ENCODE measurements at places on chromosomes 1 and 21.

DNA sequence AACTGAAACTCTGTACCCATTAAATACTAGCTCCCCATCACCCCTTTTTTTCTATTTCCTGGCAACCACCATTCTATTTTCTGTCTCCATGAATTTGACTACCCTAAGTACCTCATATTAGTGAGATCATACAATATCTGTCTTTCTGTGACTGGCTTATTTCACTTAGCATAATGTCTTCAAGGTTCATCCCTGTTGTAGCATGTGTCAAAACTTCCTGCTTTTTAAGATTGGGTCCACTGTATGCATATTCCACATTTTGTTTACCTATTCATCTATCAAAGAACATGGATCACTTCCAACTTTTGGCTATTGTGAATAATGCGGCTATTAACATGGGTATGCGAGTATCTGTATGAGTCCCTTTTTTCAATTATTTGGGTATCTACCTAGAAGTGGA lies 181.6 kb upstream of the ZNHIT6 start:
- no peak for DNase-seq

DNA sequence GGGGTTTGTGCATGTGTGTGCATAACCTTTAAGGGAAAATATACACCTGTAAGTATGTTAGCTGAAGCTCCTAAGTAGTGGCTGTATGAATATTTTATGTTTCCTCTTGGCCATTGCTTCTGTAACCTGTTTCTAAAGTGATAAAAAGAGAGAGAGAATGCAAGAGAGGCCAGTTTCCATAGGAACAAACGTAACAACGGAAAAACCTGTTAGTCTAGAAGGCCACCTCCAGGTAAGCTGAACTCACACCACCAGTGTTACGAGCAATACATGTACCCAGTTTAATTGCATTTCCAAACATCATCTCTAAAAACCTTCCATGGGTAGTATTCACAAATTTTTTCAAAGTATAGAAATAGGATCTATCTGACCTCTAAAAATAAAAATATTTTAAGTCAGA lies 63.1 kb downstream of the PLPPR4 start:
- DNase-seq, result no peak

DNA sequence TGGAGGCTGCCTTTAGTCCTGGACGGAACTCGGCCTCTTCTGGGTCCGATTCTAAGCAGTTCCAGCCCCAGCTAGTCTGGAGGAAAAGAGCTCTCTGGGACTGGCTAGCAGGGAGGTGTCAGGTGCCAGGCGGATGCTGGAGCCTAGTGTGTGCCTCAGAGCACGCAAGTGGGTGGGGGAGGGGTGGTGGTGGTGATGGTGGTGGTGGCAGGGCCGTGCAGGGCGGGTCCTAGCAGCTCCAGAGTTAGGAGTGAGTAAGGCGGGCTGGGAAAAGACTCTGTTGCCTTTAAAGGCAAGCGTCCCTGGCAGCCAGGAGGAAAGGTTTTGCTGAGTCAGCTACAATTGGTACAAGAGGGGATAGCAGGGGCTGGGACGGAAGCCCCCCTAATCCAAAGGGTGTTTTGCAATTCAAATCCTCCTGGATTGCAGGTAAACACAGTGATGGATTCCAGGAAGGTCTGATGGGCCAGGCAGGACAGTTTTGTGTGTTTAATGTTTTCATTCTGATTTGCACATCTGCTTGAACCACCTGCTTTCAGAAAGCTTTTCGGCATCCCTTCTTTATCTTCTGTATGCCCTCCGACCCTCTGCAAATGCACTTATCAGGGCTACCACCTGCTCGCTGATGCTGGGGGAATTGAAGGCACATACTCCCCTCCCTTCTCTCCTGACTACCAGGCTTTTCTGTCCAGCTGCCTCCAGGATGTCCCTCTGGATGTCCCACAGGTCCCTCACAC lies 4.1 kb upstream of the SLC2A1 start:
- peak; percentile 39 for DNase-seq

DNA sequence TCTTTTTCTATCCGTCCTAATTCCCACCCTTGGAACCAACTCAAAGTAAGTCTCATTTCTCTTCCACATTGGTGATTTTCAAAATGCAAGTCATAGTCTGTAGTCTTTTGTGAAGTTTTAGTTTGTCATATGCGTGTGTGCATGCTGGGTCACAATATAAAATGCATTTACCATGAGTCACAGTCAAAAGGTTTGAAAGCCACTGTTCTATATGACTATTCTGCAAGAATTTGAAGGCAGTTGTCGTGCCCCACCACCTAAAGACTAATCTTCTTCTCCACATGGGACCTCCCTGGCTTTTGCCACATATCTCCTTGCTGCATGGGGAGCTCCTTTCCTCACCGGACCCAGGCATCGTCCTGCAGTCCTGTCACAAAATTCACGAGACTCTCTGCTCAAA lies 1.6 kb downstream of the STPG1 start:
- DNase-seq, result peak; percentile 24

DNA sequence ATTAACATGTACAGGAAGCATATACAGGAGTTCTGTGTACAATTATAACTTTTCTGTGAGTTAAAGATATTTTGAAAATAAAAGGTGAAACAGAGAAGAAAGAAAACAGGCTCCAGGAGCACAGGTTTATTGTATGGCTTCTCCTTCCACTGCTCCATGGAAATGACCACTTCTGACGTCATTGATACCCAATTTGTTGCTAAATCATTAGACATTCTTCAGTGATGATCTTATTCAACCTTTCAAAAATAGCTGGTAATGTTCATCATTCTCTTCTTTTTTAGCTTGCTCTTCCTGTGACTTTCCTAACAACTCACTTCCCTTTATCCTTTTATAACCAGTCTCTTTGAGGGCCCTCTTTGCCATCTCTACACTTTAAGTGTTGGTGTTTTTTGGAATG lies 77.8 kb downstream of the KCNK2 start:
- DNase-seq, result no peak

DNA sequence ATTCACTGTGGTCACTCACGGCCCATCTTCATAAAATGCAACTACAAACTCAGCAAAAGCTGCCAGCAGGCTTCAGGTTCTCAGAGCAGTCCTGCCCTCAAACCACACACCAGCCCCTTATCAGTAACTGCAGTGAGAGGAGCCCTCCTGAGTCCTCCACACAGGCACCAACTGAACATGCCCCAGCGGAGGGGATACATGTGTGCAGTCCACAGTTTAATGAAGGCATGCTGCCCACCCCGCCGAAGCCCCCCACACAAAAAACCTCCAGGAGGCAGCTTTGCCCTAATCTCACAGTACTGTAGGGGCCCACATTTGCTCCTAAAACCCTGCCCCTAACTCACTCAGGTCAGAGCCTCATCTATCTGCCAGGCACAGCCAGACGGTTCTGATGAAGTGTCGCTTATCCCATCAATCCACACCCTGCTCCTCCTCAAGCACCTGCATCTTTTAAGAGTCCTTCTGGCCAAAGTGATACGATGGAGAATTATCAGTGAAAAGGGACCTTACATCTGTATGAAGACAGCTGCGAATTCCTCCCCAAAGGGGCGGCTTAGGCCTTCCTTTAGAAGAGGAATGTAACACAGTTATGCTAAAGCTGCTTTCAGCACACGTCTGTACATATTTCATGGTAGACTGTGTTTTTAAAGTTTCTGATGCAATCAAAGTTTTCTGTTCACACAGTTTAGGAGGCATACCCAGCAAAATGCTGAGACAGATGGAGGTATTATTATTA lies 3.5 kb downstream of the ABCB10 start:
- no peak for DNase-seq

DNA sequence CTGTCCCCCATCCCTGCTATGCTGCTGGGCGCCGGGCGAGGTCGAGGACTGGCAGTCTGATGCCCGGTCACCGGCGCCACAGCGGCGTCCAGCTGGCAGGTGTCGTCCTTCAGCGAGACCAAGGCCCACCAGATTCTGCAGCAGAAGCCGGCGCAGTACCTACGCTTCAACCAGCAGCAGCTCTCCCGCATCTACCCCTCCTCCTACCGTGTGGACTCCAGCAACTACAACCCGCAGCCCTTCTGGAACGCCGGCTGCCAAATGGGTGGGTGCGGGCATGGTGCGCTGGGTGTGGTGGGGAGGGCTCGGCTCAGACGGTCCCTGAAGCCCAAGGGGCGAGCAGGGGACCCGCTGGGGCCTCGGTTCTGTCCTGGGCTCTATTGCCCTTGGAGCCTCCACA lies 20.7 kb downstream of the PLCH2 start:
- no peak for DNase-seq

GRCh38 chr21:24955275-24955961 lies 651.9 kb downstream of the MRPL39 start:
- peak; percentile 8 for DNase-seq

DNA sequence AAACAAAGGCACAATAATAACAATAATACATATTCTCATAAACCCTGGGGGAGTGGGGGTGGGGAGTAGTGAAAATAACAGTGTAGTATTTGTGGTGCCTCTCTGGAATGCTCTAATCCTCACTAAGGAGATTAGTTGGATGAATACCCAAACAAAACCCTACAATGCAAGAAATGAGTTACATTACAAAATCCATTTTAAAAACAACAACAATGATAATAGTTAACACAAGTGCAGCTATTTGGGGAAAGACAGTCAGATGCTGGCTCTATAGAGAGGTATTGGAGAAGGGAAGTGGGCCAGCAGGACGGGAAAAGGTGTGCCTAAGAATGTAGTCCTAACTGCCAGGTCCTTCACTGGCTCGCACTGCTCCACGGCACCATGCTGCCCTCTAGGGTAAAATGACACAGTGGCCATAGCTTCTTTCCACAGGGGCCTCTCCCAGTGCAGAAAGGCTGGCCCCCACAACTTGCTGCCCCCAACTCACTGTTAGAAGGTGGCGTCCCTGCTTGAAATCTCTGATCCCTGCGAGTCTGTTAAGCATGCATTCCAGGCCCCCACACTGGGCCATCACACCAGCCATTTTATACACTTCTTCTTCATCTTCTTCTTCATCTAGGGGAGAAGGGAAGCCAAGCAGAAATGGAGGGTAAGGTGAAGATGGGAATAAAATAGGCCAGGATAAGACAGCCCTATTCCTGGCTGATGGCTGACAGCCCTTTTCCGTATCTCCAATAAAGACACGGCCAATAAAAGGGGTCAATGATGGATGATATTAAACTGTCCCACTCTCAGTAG lies 113.8 kb downstream of the UBR4 start:
- peak; percentile 20 for DNase-seq

GRCh38 chr1:29370067-29370466 lies 133.7 kb downstream of the PTPRU start:
- no peak for DNase-seq

DNA sequence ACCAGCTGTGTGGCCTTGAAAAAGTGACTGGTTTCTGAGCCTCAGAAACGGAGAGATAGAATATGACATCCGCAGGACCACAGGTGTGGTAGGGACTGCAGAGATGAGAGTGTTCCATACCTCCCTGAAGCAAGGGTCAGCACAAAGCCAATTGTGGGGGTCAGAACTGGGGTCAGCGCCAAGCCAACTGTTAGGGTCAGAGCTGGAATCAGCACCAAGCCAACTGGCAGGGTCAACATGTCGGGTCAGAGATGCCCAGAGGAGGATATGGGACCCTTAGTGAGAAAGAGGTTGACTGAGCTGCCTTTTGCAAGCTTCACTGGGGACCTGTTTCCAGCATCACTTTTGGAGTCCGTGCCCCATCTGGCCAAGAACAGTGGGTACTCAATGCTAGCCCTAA lies 93.9 kb downstream of the MATN1 start:
- no peak for DNase-seq

GRCh38 chr1:7980984-7981383 lies 19.5 kb downstream of the PARK7 start:
- no peak for DNase-seq

DNA sequence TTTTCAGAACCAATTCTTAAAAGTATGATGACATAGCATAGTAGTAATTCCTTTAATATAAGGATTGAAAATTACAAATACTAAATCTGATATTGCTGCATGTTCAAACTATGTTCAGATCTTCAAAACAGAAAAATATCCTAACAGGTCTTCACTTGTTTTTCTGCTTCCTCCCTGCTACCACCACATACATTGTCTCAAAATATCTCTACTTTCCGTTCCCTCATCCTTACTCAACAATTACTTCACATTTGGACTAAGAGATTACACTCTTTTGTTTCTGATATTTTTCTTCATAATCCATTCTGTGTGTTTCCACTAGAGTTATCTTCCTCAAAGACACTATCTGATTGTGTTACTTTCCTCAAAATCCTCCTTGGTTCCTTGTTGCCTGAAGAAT lies 125.1 kb downstream of the NEK7 start:
- DNase-seq, result no peak

DNA sequence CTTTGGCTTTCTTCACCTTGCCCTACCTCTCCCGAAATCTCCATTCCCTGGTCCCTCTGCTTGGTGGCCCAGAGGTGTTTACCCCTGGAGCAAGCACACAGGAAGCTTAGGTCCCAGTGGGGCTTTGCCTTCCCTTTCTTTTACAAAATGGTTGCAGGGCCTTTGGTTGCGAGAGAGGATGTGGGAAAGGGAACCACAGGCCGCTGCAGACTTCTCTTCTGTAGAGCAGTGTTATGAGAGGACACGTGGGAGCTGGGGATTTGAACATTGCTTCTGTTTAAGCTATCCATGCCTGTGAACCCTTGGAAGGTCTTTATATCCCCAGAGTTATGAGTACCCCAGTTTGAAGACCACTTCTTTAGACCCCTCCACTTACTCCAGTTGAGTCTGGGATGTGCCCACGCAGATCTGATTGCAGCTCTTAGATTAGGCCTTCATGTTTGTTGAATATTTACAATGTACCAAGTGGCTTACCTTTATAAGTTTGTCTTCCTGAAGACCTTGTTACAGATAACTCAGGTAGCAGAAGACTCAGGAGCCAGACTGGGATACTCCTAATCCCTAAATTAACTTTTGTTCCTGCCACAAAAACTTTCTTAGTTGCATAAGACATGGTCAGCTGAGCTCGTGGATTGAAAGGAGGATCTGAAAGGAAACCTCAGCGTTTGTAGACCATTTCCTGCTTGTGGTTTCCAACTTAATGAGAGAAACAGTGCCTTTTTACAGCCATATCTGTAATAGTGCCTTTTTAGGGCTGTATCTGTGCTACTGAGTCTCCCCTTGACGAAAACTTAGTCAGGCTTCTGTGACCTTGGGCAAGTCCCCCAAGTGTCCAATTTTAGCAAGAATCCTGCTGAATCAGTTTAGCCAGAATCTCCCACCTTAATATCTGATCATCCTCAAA lies 21.9 kb upstream of the IVNS1ABP start:
- DNase-seq, result peak; percentile 75

GRCh38 chr1:31397360-31398095 lies 15.5 kb upstream of the SERINC2 start:
- DNase-seq, result no peak

DNA sequence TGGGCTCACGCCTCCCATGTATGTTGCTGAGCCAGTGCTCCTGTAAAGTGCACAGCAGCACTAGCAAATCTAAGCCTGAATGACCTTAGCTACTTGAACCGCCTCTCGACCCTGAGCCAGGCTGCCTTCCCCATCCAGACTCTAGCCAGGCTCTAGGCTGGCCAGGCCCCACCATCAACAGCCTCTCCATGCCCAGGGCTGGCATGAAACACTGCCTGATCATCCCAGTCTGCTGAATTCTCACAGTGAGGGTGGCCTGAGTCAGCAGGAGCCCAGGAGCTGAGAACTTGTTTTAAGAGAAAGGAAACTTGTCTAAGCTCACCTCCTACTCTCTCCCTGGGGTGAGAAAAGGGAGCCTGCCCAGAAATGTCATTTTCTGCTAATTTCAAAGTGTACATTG lies 733.3 kb downstream of the PTPRU start:
- no peak for DNase-seq
